Thoracic aorta (tissue), 2 donors: ENCODE measurements at places on chromosomes 2 and 18.

DNA sequence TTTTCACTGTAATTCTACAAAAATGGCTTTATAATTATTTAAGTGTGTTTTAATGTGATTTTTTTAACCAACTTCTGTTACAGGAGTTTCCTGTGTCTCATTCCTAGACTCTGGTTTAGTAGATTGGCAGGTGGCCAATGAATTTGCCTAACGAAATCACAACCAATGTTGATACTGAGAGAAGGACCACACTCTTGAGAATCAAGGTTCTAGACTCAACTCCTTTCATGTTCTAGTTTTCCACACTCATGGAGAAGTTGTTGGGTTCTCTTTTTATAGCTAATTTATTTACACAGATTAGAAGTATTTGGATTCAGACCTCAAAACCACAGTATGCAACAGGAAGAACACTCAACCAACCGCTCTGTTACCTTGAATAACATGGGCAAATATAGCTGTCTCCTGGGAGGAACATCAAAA is 22.6 kb upstream of the USP34 start:
- no peak for DNase-seq

GRCh38 chr18:3511980-3512379 is 62.0 kb downstream of the TGIF1 start:
- no peak for DNase-seq

- no peak for DNase-seq
These were observed 154.4 kb upstream of the SMAD2 start for GRCh38 chr18:48084858-48085257.

GRCh38 chr2:221025398-221025797 is 546.7 kb downstream of the EPHA4 start:
- DNase-seq: no peak

GRCh38 chr2:71759060-71759459 is 305.7 kb downstream of the DYSF start:
- no peak for DNase-seq

DNA sequence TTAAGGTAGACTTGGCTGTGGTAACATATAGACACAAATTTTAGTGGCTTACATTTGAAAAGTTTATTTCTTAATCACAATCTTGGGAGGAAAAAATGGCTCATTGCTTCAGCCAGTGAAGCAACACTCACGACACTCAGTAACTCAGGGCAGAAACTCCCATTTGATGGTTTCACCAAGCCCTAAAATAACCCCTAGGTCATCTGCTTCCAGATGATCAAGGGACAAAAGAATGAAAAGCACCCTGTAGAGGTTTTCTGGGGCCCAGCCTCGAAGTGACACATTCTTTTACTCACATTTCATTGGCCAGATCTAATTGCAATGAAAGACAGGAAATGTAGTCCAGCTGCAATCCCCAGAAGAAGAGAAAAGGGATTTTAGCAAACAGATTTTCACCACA is 275.9 kb downstream of the TMX3 start:
- DNase-seq: no peak

DNA sequence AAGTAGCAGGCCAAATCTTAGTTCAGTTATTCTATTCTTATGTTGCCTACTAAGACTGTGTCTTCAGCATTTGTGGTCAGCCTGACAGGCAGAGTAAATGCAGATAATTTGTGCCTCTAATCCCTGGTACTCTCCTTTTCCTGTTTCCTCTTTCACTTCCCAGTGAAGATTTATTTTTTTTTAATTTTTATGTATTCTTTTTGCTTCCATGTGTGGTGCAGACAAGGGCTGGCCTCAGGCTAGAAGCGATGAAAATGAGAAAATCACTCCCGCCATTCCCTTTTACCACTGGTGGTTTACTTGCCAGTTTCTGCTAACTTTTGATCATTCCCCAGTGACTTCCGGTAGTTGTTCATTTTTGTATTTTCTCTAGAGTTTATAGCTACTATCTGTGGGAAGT is 30.9 kb downstream of the DSEL start:
- no peak for DNase-seq

GRCh38 chr2:41966431-41966893 is 81.4 kb upstream of the PKDCC start:
- peak; percentile 87 for DNase-seq

- DNase-seq: no peak
These were observed 37.1 kb upstream of the SMAD7 start for GRCh38 chr18:48987821-48988220.

DNA sequence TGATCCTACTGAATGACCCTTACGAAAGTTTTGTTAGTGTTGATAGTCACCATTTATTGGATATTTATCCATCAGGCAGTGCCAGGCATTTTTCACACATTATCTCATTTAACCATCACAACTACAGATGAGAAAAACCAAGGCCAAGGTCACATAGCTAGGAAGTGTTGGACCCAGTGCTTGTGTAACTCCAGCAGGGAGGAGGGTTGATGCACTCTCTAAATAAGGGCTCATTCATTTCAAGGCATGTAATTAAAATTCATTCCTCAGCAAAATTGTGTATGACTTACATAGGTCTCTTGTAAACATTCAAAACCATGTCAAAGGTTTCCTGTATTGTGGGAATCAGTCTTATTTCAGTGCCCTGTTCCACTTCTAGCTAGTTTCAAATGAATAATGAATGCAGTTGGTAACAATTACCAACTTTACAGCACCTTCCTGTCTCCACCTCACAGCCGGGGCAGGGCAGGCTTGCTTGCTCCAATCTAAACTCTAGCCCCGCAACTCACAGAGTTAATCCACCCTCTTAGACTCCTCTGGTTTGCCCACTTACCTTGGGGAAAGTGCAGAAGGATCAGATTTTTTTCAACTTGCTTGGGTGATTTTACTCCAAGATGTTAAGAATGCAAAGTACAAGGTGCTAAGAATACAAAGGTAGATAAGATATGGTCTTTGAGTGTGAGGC is 5.8 kb upstream of the MAPRE3 start:
- DNase-seq: no peak
